Pancreas (tissue), 10 donors: ENCODE measurements at places on chromosomes 4 and X. TPM values are rescaled to one million over a fixed set of nuclear protein-coding genes. Genes with fewer than 3 reads are reported as not detected.

DNA sequence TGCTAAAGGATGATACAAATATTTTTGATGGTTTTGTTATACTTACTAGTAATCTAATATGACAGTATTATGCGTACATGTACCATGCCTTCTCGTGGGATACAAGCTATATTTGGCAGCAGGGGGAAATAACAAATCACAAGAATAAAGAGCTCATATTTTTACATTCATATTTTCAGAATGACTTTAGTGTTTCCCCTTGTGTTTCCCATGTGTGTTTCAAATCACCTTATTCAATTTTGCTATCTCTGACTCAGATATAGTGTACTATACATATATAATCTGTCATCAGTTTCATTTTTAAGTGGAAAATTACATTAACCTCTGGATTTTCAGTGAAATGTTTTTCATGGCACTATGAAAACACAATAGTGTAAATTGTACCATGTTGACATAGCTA is 146.8 kb downstream of the RPA4 start:
- no peak overlapping the region for H3K4me3 ChIP-seq
- H3K4me1 ChIP-seq = no peaks in the 10 kb centered on the region
- no peaks in the 10 kb centered on the region for H3K36me3 ChIP-seq
- H3K27ac ChIP-seq = no peak overlapping the region

- no peak overlapping the region for H3K4me3 ChIP-seq
- no peaks in the 10 kb centered on the region for H3K27me3 ChIP-seq
- peak; percentile 21 for DNase-seq
- H3K36me3 ChIP-seq = no peaks in the 10 kb centered on the region
- no peak overlapping the region for H3K27ac ChIP-seq
Observed at GRCh38 chr4:177555007-177555574, 112.9 kb upstream of the AGA start.

DNA sequence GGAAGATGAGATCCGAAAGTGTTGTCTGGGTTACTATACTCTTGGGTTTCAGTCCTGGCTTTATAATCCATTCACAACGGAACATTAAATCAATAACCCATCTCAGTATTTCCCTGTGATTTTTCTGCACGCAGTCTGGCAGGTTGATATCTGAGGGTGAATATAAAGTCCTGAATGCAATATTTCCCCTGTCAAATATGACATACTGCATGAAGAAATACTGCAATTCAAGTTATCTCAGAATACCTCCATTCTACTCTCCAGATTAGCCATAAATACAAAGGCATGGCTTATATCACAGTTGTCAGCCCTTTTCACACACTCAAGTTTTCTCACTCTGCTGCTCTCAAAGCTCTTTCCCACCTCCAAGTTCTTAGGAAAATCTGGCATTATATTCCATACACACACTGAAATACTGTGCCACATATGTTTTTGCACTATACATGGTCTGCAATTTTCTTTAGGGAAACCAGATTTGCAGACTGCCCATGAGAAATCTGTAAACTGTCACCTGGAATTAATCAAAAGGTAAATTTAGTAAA is 64.7 kb downstream of the WDFY3 start:
- no peaks in the 10 kb centered on the region for H3K27me3 ChIP-seq
- no peak overlapping the region for H3K27ac ChIP-seq
- no peak overlapping the region for H3K4me3 ChIP-seq

DNA sequence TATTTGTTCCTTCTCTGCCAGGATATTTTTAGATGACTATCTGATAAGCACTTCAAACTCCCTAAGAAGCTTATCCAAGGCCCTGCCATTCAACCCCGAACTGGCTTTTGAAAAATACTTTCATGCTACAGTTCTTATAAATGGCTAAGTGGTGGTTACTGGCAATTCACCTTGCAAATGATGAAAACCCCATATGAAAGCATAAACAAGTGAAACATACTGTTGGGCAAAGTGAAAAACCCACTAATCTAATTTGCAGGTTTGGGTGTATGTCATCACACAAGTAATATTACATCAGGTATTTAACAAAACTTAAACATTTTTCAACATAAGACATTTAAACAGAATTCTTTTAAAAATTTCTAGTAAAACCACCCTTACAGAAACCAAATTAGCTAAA is 31.1 kb downstream of the TAPT1 start:
- H3K27ac ChIP-seq = no peak overlapping the region
- no peaks in the 10 kb centered on the region for H3K36me3 ChIP-seq
- H3K4me3 ChIP-seq = no peak overlapping the region
- DNase-seq = no peak
- peaks cover 9% of the 10 kb centered on the region for H3K4me1 ChIP-seq
- no peaks in the 10 kb centered on the region for H3K27me3 ChIP-seq

GRCh38 chrX:997631-998137 is 214.8 kb downstream of the CRLF2 start:
- H3K27ac ChIP-seq = no peak overlapping the region
- no peak overlapping the region for H3K4me3 ChIP-seq
- no peak for DNase-seq
- no peaks in the 10 kb centered on the region for H3K36me3 ChIP-seq
- H3K4me1 ChIP-seq = no peaks in the 10 kb centered on the region

MAP7D2 gene
- 0.37 TPM for total RNA-seq

FHIP1A gene
- 21.6 TPM for total RNA-seq
